Ascending aorta (tissue), 2 donors: ENCODE measurements at places on chromosomes 7 and 10. TPM values are rescaled to one million over a fixed set of nuclear protein-coding genes. Genes with fewer than 3 reads are reported as not detected.

- no peak for DNase-seq
Observed at GRCh38 chr7:148382596-148382995, 208.0 kb upstream of the C7orf33 start.

- DNase-seq, result peak; percentile 79
Observed at GRCh38 chr7:77327067-77327931, 88.8 kb downstream of the GSAP start.

- no peak for DNase-seq
Observed at GRCh38 chr10:24505759-24506158, 217.9 kb downstream of the ARHGAP21 start.

- DNase-seq, result no peak
Observed at GRCh38 chr10:132572545-132572937, 35.0 kb downstream of the INPP5A start.

- no peak for DNase-seq
Observed at GRCh38 chr7:72176875-72177274, 235.3 kb downstream of the CALN1 start.

DNA sequence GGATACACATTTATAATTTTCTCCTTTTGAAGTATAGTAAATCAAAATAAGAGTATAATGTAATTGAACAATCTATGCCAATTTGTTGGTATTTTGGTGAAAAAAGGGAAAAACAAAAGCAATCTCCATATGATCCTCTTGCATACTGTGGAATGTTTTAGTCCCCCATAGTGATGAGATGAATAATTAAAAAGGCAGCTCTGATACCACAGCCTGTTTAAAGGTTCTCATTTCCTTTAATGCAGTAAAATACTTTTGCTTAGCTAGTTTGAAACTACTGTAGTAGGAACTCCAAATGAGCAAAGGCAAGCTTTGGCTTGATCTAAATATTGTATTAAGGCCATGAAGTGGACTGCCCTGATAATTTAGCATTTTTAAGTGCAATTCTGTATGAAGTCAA is 77.6 kb downstream of the VTI1A start:
- DNase-seq, result no peak

DNA sequence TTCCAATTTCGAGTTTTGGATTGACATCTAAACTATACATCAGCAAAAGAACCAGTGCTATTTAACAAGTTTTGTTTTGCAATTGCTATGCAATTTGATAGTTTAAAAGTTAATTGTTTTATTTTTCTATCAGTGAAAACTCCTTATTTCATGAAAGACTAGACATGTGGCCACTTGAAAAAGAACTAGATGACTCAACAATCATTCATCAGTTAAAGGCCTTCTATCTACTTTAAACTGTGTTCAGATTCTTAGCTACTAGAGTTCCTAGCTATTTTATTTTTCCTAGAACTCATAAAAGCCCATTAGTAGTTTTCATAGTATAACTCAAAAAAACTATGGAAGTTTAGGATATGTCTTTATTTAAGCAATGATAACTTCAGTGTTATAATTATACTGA is 104.6 kb upstream of the LSM8 start:
- DNase-seq, result no peak

- no peak for DNase-seq
Observed at GRCh38 chr10:17640331-17640816, 3.6 kb upstream of the STAM start.

DNA sequence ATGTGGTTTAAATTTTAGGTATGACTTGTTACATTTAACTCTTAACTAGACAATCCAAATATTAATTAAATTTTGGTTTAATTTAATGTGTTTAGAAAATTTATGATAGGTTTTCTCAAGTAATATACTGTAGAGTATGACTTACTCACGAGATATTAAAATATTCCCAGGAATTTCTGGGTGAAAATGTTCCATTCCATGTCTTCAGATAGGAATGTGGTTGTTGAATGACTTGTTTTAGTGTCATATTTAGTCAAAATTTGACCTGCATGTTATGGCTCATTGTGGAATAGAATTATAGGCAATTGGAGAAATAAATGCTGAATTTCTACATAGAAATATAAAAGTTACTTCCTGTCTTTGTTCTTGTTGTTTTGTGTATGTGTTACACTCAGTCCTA is 46.7 kb downstream of the SHOC2 start:
- DNase-seq, result no peak

GRCh38 chr7:97430006-97430405 is 301.9 kb upstream of the TAC1 start:
- no peak for DNase-seq

- DNase-seq, result no peak
Observed at GRCh38 chr10:48507494-48507893, 97.4 kb downstream of the ARHGAP22 start.

GRCh38 chr10:102431452-102432124 is 786 bp downstream of the CUEDC2 start:
- DNase-seq, result no peak

The SSC4D gene
- not detected for total RNA-seq

The TAS2R5 gene
- total RNA-seq, result not detected

The GPR26 gene
- total RNA-seq, result not detected

The TMEM229A gene
- total RNA-seq, result not detected

The HKDC1 gene
- total RNA-seq, result not detected
